NCI-H1694 (cell line): ENCODE measurements at places on chromosomes 5 and 9.

DNA sequence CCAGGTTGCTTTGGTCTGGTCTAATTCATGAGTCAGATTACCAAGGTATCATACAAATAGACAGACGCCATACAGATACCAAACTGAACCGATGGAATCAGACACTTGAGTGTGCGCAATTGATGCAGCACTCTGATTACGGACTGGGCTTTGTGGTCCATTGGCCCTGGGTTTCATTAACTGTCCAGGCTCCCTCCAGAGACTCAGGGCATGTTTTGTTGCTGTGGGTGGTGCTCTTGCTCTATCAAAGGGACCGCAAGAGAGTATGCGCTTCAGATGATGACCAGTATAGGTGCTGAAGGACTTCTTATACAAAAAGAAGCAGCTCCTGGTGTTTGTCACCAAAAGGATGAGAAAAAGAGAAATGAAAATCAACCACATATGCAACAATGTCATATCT lies 36.9 kb upstream of the ANKRD55 start:
- DNase-seq = no peak

GRCh38 chr5:42767491-42768105 lies 11.0 kb downstream of the CCDC152 start:
- DNase-seq = peak; percentile 11

DNA sequence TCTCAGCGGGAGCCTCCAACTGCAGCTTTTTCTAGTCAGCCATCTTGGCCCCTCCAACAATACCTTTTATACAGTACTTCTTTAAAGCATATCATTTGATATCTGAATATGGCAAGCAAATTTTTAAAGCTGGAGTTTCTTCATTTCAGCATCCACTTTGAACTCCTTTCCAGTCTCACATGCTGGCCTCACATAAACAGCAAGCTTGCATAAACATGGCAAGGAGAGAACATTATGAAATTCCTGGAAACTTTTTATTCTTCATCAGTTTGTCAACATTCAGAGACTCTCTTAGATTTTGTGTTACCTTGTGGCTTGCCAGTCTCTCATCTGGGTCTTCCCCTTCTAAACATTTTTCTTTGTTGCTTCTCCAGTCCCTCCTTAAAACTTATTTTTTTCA lies 745.3 kb downstream of the NR2F1-AS1 start:
- DNase-seq = no peak

DNA sequence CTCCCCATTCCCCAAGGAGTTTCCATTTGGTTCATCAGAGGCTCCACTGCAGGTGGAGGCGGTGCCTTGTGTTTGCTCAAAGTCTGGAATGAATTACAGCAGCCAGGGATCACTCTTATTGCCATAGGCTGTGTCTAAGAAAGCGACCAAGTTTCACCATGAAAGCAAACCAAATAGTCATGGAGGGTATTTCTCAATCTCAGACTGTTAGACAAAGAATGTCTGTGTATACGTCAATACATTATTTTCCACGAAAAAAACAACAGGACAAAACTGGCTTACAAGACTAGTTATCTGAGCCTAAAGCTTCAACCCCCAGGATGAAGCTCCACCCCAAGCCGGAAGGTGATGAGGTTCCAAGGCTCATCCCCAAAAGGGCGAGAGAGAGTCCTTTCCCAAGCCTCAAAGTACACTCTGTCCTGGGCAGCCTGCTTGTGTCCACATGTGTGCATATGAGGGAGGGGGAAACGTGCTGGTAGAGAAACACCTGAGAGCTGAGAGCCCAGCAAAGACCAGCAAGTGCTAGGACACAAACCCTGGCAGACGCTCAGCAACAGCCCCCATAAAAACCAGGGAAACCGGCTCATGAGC lies 4.3 kb downstream of the B4GALT1 start:
- DNase-seq = no peak

DNA sequence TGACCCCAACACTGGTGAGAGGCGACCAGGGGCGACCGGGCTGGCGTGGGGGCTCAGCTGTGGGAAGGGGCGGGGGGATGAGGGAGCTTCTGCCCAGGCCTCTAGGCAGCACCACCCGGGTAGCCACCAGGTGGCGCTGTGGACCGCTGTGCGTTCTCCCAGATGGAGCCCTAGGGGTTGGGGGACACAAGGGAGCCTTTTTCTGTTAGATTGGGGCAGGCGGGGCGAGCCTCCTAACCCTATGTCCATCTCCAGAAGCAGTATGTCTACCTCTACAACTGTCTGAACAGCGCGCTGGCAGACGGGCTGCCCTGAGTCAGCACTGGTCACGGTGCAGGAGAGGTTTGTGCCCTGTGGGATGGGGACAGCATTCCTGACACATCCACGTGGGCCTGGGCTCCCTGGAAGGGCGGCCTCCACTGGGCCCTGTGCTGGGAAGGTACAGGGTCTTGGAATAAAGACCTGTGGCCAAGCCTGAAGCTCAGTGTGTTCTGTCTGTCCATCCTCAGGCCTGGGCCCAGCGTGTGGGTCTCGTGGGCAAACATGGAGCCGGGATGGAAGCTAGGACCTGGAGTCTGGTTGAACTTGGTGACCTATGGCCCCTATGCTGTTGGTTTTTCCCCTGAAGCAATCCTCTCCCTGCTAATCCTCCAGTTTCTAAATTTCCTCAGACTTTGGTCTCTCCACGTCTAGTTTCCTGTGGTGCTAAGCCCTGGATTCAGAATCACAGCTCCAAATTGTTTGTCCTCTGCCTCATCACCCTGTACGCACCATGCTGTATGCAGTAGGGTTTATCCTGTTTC lies 23.1 kb upstream of the SPTLC1 start:
- peak; percentile 51 for DNase-seq

GRCh38 chr9:69549310-69550202 lies 122.6 kb downstream of the APBA1 start:
- no peak for DNase-seq

- no peak for DNase-seq
Observed at GRCh38 chr9:37534901-37535300, 41.3 kb downstream of the FBXO10 start.
